ENCODE measurements at places on chromosomes 1 and 21.

- DNase-seq, result no peak
Measured at GRCh38 chr21:39083377-39084008, 99.8 kb downstream of the PSMG1 start.

- DNase-seq, result no peak
Measured at GRCh38 chr1:150311762-150312161, 9.6 kb upstream of the PRPF3 start.

DNA sequence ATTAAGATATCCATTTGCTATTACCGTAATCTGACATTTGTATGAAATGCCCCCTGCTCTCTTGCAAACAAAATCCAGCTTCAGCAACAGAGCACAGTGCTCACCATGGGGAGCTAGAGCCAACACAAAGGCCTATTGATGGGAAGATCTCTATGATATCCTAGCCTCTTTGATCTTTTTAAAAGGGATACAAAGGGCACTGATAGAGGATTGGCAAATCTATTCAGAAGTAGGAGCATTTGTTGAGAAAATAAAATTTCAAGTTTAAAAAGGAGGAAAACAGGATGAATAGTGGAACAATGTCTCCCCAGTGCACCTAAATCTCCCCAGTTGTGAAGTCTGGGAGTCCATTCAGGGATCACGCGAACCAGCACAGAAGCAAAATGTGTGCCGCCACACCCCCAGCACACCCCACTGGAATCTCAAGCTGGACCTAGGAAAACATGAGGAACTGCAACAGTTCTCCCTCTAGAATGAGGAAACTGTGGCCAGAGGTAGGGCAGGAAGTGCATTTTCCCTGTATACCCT is 32.2 kb downstream of the MRAP start:
- DNase-seq, result no peak

- no peak for DNase-seq
Measured at GRCh38 chr1:27643600-27644368, 8.8 kb upstream of the FGR start.

DNA sequence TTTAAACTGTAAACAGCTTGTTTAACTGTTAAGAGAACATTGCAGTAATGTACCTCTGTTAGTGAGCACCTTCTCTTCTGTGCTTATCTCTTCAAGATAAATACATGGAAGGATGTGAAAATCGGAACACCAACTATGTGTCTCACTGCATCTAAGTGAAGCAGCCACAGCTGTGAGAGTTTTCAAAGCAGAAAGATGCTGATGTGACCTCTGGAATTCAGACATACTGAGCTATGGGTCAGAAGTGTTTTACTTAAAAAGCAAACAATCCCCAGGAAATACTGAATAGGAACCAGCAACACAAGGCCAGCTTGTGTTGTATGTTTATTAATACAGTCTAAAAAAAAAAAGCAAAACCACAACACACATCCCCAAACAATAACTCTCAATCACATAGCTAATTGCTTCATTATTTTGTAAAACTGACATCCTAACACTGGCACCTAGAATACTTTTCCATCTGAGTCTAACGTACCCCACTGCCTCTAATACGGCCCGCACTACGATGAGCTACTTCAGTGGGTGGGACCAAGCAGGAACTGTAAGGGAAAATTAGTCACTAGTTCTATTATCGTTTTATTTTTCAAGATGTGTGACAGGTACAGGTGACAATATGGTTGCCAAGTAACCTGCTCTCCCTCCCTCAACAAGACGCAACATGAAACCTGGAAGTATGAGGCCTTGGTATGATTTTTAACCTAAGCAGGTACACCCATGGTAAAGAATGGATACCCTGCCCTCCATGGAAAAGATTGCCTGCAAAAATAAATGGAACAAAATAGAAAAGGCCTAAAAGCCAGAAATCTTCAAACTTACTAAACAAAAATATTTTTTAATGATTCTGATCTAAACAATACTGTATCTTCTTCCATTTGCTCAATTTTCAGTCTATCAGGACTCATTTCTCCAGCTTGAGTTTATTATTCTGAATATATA is 13.9 kb downstream of the ERRFI1 start:
- DNase-seq, result no peak

- no peak for DNase-seq
Measured at GRCh38 chr1:153386500-153386901, 4.4 kb downstream of the S100A8 start.

GRCh38 chr21:26784974-26785373 is 60.2 kb downstream of the ADAMTS1 start:
- no peak for DNase-seq

DNA sequence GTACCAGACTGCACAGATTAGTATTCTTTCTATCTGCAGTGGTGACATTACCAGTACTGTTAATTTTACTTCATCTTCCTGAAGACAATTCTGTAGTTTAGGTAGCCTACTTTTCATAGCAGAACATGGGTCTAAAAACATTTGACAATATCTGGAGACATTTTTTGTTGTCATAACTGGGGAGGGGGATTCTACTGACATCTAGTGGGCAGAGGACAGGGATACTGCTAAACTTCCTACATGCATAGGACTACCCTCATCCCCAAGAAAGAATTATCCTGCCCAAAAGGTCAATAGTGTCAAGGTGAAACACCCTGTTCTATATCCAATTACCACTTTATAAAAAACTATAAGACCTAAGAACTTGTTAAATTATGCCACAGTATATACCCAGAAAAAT is 3.4 kb upstream of the ARHGAP29 start:
- DNase-seq, result no peak

GRCh38 chr1:184823080-184823479 is 68.4 kb upstream of the EDEM3 start:
- DNase-seq, result no peak

GRCh38 chr1:166849135-166849534 is 9.9 kb downstream of the POGK start:
- no peak for DNase-seq

DNA sequence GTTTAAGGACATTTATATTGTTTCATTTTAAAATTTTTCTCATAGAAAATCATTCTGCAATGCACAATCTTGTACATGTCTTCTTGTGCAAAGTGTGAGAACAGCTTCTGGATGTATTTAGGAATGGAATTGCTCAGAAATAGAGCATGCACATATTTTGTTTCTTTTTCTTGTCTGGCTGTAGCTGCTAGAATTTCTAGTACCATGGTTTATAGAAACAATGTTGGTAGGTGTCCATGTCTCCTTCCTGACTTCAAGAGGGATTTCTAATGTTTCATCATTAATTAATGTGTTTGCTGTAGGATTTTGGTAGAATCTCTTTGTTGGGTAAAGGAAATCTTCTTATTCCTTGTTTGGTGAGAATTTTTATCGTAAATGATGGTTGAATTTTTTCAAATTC is 99.0 kb downstream of the RYR2 start:
- DNase-seq, result no peak

- peak; percentile 55 for DNase-seq
Measured at GRCh38 chr21:31343680-31344480, at the start of gene TIAM1. TIAM1 (minus strand) TSS chr21:31344261; CDS start chr21:31266972, 77,289 bp downstream.

- DNase-seq, result no peak
Measured at GRCh38 chr1:153397924-153398651, 7.2 kb upstream of the S100A8 start.

GRCh38 chr1:98176414-98176813 is 255.6 kb upstream of the DPYD start:
- no peak for DNase-seq

DNA sequence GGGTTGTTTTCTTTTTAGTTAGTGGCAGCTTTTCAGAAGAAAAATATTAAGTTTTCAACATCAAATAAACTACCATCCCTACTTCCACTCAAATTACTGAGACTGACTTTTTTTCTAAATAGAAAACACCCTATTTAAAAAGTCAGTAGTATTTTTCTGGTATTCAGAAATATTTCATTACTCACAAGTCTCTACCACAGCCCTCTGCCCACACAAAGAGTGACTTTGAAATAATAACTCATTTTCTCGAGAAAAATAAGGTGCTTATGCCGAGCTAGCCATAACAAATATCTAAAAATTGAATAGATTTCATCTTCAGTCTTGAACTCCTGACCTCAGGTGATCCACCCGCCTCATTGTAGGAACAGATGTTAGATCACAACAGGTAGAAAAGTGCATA is 41.8 kb upstream of the USP25 start:
- no peak for DNase-seq

DNA sequence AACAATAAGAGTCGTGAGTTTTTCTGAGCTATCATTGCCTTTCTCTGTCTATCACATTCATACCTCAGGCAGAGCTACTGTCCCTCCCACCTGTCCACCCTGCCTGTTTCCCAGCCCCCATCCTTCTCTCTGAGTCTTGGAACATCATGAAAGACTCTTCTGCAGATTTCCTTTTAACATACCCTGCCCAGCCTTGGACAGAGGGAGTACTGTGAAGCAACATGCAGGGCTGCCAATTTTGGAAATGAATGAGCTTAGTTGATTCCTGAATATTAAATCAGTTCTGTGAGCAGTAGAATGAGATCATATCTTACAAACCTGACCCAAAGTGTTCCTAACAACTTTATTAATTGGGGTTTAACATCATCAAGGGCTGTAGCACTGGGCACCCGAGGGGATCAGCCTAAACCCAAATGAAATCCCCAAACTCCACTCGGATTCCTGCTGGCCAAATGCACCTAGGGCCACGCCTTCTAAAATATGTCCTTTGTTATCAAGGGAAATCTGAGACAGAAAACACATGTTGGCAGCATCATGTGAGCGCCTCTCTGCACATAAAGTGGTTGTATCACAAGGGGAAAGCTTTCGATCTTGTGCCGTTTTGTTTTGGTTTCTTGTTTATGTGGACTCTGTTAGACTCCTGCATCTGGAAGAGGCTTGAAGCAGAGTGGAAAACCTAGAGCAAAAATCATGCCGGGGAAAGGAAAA is 357.6 kb downstream of the KIF26B start:
- no peak for DNase-seq

GRCh38 chr1:246790833-246791232 is 66.6 kb downstream of the SCCPDH start:
- no peak for DNase-seq

DNA sequence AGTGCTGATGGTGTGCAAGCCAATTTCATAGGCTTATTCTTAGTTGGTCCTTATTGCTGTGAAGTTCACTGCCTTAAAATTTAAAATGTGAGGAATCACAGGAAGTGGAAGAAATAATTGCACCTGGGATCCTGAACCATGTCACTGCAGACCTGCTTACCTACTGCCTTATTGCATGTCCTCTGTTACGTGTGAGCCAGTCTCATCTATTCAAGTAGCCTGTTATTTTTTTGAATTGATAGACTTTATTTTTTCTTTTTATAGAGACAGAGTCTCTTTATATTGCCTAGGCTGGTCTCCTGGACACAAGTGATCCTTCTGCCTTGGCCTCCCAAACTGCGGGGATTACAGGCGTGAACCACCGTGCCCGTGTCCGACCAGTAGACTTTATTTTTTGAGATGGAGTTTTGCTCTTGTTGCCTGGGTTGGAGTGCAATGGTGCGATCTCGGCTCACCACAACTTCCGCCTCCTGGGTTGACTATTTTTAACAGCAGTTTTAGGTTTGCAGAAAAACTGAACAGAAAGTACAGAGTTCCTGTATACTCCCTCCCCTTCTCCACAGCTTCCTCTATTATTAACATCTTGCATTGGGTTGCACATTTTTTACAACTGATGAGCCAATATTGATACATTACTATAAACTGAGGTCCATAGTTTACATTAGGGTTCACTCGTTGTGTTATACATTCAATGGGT is 14.0 kb upstream of the DISC1 start:
- DNase-seq, result no peak

GRCh38 chr1:228464487-228464983 is 22.6 kb upstream of the RNF187 start:
- peak; percentile 47 for DNase-seq

DNA sequence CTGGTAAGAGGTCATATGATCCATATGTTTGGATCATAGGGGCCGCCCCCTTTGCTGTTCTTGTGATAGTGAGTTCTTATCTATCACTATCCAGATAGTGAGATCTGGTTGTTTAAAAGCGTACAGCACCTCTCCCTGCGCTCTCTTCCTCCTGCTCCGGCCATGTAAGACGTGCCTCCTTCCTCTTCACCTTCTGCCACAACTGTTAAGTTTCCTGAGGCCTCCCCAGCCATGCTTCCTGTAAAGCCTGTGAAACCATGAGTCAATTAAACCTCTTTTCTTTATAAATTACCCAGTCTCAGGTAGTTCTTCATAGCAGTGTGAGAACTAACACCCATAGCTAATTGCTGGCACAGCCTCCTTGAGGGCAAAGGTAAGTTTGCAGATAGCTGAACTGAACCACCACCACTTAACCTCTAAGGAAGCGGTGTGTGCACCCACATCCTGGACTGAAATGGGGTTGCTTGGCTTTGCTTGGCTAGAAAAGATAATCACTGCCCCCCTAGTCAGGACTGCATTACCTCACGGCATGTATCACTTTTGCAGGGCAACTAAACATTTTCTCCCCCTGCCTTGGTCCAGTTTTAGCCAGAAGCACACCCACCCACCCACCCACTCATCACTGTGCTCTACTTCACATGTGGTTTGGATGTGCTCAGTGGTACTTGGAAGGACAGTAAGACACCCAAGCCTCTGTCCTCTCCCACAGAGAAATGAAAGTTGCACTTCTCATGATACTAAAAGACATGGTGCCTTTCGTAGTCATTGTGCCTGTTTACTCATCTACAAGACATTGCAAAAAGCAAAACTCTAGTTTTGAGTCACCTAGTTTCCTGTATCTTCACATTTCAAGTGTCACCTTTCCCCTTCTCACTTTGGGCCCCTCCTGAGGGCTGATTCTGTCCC is 23.1 kb upstream of the PTAFR start:
- no peak for DNase-seq

- no peak for DNase-seq
Measured at GRCh38 chr1:159829273-159829634, 2.6 kb downstream of the SLAMF8 start.

GRCh38 chr1:44571712-44572571 is 102.3 kb downstream of the TMEM53 start:
- DNase-seq, result no peak

GRCh38 chr1:234123867-234124266 is 219.4 kb downstream of the SLC35F3 start:
- DNase-seq, result no peak

GRCh38 chr1:1732381-1732780 is 8.2 kb upstream of the CDK11A start:
- DNase-seq, result no peak

Data from fibroblast of skin of left quadriceps (primary cell).